SJCRH30 (cell line): ENCODE measurements at places on chromosomes 2 and 18. TPM values are rescaled to one million over a fixed set of nuclear protein-coding genes. Genes with fewer than 3 reads are reported as not detected.

DNA sequence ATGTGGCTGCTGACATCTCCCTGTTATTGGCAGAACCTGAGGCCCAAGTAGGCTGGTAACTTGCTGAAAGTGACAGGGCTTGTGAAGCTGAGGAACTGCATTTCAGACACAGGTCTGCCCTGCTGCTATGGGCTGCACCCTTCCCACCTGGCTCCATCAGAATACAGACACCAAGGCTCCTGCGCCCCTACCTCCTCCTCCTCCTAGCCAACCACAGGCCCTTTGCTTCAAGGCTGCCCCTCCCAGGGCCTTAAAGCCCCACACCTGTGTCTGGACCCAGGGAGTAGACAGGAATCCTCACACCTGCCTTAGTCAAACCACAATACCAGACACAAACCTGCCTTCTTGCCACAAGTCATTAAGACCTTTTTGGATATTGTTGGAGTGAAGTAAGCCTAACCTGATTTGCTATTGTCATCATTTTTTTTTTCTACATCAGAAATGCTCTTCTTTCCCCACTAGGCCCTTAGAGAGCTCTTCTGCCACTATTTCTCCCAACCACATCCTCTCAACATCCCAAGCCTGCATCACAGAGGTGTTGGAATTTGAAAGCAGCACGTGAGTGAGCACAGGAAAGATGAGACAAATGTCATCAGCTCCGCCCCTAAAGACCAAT lies 489.7 kb downstream of the EIPR1 start:
- H3K4me3 ChIP-seq: no peak overlapping the region
- H3K4me1 ChIP-seq: no peaks in the 10 kb centered on the region

GRCh38 chr2:126914811-126915500 lies 16.3 kb downstream of the TEX51 start:
- no peak overlapping the region for H3K4me3 ChIP-seq
- no peaks in the 10 kb centered on the region for H3K36me3 ChIP-seq
- no peak for DNase-seq
- no peaks in the 10 kb centered on the region for H3K4me1 ChIP-seq
- H3K27ac ChIP-seq: no peak overlapping the region
- no peaks in the 10 kb centered on the region for H3K27me3 ChIP-seq

FKBP1B gene
- 41.8 and 47.2 TPM in 2 replicates for total RNA-seq

DNA sequence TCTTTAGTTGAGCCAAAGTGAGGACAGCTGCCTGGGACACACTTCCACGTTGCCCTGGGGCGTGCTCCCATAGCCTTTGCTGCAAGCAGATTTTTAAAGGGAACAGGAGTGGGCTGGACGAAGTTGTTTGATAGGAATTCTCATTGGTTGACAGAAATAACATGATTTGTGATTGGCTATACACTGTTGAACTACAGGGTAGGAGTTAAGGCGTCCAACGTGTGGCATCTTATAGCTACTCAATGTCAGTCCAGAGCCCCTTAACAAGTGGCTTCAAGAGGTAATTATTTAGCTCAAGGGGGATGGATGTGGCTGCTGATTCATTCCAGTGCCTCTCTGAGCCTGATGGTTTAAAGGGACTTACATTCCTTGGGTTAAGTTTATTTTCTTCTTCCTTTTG lies 65.5 kb downstream of the ACAA2 start:
- no peaks in the 10 kb centered on the region; the same call in 1 of the 2 replicates for H3K4me1 ChIP-seq
- peak; percentile 72 for DNase-seq
- no peaks in the 10 kb centered on the region for H3K27me3 ChIP-seq
- no peak overlapping the region for H3K27ac ChIP-seq

GRCh38 chr2:172726172-172726735 lies 9.4 kb upstream of the RAPGEF4 start:
- DNase-seq: peak; percentile 78
- H3K4me3 ChIP-seq: no peak overlapping the region
- peak overlapping the region; percentile 79 for H3K27ac ChIP-seq

CDH19 gene
- 21.4 and 22.3 TPM in 2 replicates for total RNA-seq

DNA sequence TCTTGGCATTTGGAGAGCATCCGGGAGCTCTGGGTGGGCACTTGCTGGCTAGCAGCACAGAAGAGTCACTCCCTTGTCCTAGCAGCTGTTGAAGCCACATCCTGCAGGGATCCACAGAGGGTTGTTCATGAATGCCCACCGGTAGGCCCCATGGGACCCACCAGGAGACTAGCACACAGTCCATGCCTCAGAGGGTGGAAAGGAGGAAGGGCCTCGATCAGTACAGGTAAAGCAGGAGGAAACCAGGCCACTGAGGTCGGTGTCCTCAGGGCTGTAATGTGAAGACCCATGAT lies 205.8 kb downstream of the SEPTIN10 start:
- peak; percentile 43 for DNase-seq
- H3K27ac ChIP-seq: no peak overlapping the region
- no peak overlapping the region for H3K4me3 ChIP-seq
- H3K36me3 ChIP-seq: no peaks in the 10 kb centered on the region

- DNase-seq: no peak
- H3K27me3 ChIP-seq: no peaks in the 10 kb centered on the region
- H3K4me1 ChIP-seq: no peaks in the 10 kb centered on the region
- no peaks in the 10 kb centered on the region for H3K36me3 ChIP-seq
- no peak overlapping the region for H3K27ac ChIP-seq
- no peak overlapping the region for H3K4me3 ChIP-seq
These were observed 1474.0 kb upstream of the ACVR2A start for GRCh38 chr2:146370826-146371225.

DNA sequence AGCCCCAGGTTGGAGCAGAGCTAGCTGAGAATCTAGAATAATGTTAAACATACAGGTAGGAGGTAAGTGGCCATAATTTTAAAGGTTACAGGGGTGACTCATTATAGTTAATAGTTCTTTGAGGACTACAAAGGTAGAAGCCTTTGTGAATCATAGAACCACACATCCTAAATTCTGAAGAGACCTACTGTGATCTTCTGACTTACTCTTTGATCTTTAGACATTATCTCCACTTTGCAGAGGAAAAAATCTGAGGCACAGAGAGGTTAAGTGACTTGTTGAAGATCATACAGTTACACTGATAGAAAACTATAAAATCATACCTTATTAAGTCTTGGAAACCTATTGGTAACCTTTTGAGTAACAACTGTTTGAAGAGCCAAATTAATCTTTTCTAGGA lies 1051.3 kb upstream of the NRXN1 start:
- DNase-seq: no peak
- no peaks in the 10 kb centered on the region for H3K27me3 ChIP-seq
- H3K27ac ChIP-seq: no peak overlapping the region

DNA sequence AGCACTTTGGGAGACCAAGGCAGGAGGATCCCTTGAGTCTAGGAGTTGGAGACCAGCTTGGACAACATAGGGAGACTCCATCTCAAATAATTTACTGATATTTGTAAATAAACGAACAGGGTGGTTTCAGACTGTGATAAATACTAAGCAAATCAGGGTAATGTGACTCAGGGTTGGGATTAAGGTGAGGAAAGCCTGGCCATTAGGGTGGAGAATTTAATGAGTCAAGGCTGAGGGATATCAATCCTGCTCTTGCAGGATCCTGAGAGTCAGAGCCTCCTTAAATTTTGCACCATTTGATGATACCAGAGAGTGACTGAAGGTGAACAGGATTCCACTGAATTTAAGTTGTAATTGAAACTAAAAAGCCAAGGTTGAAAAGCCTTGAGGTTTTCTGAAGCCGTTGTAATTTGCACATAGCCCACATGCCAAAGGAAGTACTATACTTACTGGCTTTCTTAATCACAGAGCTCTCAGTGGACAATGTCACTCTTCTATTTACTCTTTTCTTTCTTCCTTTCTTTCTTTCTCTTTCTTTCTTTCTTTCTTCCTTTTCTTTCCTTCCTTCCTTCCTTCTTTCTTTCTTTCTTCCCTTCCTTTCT lies 28.6 kb upstream of the AP1S3 start:
- no peaks in the 10 kb centered on the region for H3K27me3 ChIP-seq
- H3K4me1 ChIP-seq: 0 out of 2 replicates have a peak, but pooled peaks cover 2% of the 10 kb centered on the region
- H3K36me3 ChIP-seq: no peaks in the 10 kb centered on the region
- no peak for DNase-seq
- H3K4me3 ChIP-seq: no peak overlapping the region
- H3K27ac ChIP-seq: no peak overlapping the region

- H3K27ac ChIP-seq: no peak overlapping the region
- H3K27me3 ChIP-seq: no peaks in the 10 kb centered on the region
- no peak overlapping the region for H3K4me3 ChIP-seq
- peaks cover 39% of the 10 kb centered on the region for H3K4me1 ChIP-seq
These were observed 75.3 kb downstream of the LRRFIP1 start for GRCh38 chr2:237702441-237703391.

DNA sequence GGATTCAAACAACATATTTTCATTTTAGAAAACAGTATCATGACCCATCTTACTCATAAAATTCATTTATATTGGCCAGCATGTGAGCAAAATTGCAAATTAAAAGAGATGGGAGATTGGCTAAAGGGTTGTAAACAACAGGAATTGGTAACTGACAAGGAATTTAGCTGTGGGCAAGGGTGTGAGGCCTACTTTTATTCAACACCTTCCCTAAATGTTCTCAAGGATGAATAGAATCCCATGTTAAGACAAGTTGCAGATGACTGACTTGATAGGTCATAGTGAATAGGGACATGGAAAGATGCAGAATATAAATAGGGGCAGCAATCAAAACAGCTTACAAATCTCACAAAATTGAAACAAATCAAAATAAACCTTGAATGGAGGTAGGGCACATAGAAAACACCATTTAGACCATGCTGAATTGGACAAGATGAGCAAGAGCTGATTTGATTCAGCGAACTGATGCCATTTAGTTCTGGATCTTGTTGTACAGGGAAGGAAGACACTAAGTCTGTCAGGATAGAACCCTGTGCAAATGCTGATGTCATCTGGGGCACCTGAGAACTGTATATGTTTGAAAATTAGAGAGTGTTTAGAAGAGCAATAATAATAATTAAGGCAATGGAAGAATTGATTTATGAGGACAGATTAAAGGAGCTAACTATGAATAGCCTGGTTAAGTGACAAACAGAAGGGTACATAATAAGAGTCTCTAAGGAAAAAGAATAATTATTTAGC lies 509.7 kb downstream of the ZEB2 start:
- no peaks in the 10 kb centered on the region for H3K27me3 ChIP-seq
- DNase-seq: no peak
- peaks cover 4% of the 10 kb centered on the region; the same call in 1 of the 2 replicates for H3K36me3 ChIP-seq
- no peak overlapping the region for H3K27ac ChIP-seq
- H3K4me1 ChIP-seq: no peaks in the 10 kb centered on the region

CFC1 gene
- not detected in 2 replicates for total RNA-seq

RESP18 gene
- total RNA-seq: not detected in 2 replicates

DNA sequence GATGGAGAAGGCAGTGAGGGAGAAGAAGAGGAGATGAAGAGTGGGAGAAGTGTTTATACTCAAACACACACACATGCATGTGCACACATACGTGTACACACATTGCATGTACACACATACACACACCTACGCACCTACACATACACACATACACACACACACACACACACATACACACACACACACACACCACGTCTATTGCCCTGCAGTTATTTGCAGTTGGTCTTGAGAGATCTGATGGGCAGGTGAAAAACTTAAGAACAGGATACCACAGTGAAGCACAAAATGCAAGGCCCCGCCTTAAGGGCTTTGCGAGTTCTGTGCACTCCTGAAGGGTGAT lies 190.2 kb downstream of the MYCN start:
- H3K4me3 ChIP-seq: no peak overlapping the region
- no peaks in the 10 kb centered on the region for H3K36me3 ChIP-seq
- H3K27me3 ChIP-seq: no peaks in the 10 kb centered on the region
- DNase-seq: no peak
- peaks cover 8% of the 10 kb centered on the region; the same call in 1 of the 2 replicates for H3K4me1 ChIP-seq
- no peak overlapping the region for H3K27ac ChIP-seq

- no peak overlapping the region for H3K27ac ChIP-seq
- H3K4me1 ChIP-seq: no peaks in the 10 kb centered on the region
- no peak for DNase-seq
- H3K27me3 ChIP-seq: no peaks in the 10 kb centered on the region
- H3K36me3 ChIP-seq: no peaks in the 10 kb centered on the region
These were observed 18.7 kb downstream of the TPRKB start for GRCh38 chr2:73718421-73718820.
